ENCODE measurements at places on chromosomes 13 and 19.
A peak's percentile ranks its signal among the peaks of the same experiment; 100 is the strongest.

GRCh38 chr19:35861640-35862160, 5.0 kb downstream of the KIRREL2 start:
- no peak for DNase-seq

GRCh38 chr13:60355056-60355455, 42.0 kb upstream of the TDRD3 start:
- no peak for DNase-seq

- DNase-seq = peak; percentile 42
Observed at GRCh38 chr13:75416327-75417011, 65.5 kb downstream of the TBC1D4 start.

- no peak for DNase-seq
Observed at GRCh38 chr13:92668157-92668556, 558.5 kb upstream of the GPC6 start.

GRCh38 chr13:39263033-39263432, 224.8 kb downstream of the NHLRC3 start:
- DNase-seq = peak; percentile 67

GRCh38 chr19:39430675-39431593, 4.8 kb downstream of the RPS16 start:
- DNase-seq = peak; percentile 81

GRCh38 chr19:33420821-33421220, 47.3 kb downstream of the CEBPG start:
- DNase-seq = no peak

DNA sequence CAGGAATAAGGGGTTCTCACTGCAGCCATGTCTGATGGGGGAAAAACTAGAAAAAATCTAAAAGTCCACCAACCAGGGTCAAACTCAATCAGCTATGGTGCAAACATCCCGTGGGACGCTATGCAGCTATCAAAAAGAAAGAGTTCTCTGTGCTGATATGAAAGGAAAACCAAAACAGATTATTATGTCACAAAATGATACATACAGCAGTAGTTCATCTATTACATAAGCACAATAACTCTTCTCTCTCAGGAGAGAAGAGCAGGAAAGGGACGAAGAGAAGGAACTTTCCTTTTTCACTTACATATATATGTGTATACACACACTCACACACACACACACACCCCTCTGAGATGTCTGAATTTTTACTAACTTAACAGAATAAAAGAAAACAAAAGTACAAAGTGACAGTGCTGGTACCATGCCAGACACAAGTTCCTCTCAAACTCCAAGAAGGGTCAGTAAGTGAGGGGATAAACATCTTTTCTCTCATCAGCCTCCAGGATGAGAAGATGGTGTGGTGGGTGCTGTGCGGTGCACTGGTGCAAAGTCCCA, 2.9 kb upstream of the FKRP start:
- no peak for DNase-seq

GRCh38 chr19:56848166-56848565, 7.6 kb upstream of the PEG3 start:
- no peak for DNase-seq

- no peak for DNase-seq
Observed at GRCh38 chr13:112465251-112466131, 89.3 kb downstream of the SPACA7 start.

- peak; percentile 36 for DNase-seq
Observed at GRCh38 chr19:34428549-34429285, 536 bp downstream of the UBA2 start.

DNA sequence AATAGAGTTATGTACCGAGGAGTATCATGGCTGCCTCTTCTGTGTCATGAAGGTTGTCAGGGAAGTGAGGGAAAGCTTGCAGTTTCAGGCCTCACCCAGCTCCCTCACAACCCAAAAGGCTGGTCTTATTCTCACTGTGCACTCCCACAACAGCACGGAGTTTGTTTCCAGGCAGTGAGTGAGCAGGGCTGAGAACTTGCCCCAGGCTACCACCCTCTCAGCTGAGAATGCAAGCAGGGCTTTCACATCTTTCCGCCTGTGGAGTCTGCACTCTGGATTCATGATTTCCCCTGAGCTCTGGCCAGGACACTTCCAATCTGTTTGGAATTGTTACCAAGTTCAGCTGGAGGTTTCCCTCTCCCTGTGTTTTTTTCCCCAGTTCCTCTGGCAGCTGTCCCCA, 2284.7 kb upstream of the PCDH20 start:
- DNase-seq = peak; percentile 15

DNA sequence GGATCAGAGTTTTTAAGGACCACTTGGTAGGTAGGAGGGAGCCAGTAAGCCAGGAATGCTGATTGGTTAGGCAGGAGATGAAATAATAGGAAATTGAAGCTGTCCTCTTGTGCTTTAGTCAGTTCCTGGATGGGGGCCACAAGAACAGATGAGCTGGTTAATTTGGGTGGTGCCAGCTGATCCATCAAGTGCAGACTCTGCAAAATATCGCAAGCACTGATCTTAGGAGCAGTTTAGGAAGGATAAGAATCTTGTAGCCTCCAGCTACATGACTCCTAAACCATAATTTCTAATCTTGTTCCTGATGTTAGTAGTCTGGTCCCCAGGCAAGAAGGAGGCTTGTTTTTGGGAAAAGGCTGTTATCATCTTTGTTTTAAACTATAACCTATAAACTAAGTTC, 117.9 kb upstream of the GPR12 start:
- no peak for DNase-seq

- no peak for DNase-seq
Observed at GRCh38 chr13:47303626-47304025, 406.8 kb upstream of the HTR2A start.

- no peak for DNase-seq
Observed at GRCh38 chr19:6963937-6964336, 57.3 kb downstream of the MBD3L2B start.

- DNase-seq = no peak
Observed at GRCh38 chr13:63190219-63190618, 1774.6 kb upstream of the PCDH20 start.

GRCh38 chr13:91401920-91402319, 3.5 kb downstream of the GPC5 start:
- no peak for DNase-seq

- no peak for DNase-seq
Observed at GRCh38 chr13:93173654-93174053, 53.0 kb upstream of the GPC6 start.

- DNase-seq = no peak
Observed at GRCh38 chr13:110103534-110103933, 203.4 kb downstream of the COL4A1 start.

DNA sequence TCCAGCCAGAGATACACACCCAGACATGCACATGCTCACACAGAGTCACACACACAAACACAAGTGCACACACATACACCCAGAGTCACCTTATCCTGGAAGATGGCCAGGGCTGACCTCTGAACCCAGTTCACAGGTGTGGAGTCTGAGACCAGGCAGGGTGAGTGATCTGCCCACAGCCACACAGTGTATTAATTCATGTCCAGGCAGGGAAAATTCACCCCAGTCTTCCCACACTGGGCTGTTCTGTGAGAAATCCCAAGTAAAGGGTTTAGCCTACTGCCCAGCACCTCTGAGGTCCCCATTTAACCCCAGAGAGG, 2.0 kb downstream of the POU2F2 start:
- no peak for DNase-seq

- DNase-seq = no peak
Observed at GRCh38 chr13:30796132-30796572, 60.8 kb downstream of the ALOX5AP start.

DNA sequence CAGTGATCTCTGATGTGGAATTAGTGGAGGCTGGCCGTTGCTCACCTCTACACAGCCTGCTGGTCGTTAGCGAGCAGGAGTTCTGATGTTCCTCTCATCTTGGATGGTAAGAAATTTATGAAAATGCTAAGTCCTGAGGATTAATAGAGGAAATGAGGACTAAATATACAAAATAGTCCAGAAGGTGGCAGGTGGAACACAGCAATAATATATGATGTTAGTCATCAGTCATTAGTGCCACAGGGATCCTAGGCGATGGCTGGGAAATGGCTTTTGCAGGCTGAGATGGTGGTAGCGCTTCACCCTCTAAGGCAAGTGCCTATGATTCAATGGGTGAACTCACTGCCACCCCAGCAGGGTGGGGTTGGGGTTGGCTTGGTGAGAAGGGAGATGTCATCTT, 338.6 kb upstream of the TMTC4 start:
- no peak for DNase-seq

DNA sequence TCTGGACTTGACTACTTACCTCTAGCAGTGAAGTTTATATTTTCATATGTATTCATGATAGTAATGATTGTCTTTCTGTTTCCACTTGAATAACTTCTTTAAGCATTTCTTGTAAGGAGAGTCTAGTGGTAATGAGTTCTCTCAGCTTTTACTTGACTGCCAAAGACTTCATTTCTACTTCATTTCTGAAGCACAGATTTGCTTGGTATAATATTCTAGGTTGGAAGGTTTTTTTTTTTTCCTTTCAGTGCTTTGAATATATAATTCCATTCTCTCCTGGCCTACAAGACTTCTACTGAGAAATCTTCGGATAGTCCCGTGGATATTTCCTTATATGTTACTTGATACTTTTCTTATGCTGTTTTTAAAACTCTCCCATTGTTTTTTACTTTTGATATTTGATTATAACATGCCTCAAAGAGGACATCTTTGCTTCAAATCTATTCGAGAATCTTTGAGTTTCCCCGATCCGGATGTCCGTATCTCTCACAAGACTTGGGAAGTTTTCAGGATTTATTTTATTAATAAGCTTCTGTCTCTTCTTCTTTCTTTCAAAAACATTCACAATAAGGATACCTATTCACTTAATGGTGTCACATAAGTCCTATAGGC, 1560.0 kb downstream of the PCDH9 start:
- no peak for DNase-seq

GRCh38 chr19:11580116-11580515, 2.7 kb upstream of the ACP5 start:
- no peak for DNase-seq

DNA sequence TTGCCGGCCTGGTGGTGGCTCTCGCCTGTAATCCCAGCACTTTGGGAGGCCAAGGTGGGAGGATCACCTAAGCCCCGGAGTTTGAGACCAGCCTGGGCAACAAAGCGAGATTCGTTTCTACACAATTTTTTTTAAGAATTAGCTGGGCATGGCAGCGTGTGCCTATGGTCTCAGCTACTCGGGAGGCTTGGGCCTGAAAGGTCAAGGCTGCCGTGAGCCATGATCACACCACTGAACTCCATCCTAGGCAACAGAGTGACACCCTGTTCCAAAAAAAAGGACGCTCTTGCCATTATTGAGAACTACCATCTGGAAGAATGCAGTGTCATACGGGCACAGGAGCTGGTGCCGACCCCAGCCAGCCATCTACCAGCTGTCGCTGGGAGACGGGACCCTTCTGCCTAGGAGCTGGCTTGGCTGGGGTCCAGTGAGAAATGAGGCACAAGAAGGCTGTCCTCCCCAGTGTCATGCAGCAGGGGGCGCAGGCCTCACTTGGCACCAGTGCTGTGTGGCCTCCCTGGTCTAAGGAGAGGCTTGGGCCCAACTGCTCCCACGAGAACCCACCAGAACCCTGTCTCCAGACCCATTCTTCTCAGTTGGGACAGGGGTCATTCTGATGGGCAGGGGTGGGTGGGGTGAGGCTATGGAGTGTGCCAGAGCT, 12.2 kb upstream of the RELB start:
- peak; percentile 66 for DNase-seq

GRCh38 chr19:1070576-1070930, 3.6 kb downstream of the ARHGAP45 start:
- DNase-seq = peak; percentile 57

GRCh38 chr19:13557756-13558398, 51.6 kb upstream of the CACNA1A start:
- DNase-seq = peak; percentile 31

- DNase-seq = no peak
Observed at GRCh38 chr13:110067355-110068175, 239.4 kb downstream of the COL4A1 start.

DNA sequence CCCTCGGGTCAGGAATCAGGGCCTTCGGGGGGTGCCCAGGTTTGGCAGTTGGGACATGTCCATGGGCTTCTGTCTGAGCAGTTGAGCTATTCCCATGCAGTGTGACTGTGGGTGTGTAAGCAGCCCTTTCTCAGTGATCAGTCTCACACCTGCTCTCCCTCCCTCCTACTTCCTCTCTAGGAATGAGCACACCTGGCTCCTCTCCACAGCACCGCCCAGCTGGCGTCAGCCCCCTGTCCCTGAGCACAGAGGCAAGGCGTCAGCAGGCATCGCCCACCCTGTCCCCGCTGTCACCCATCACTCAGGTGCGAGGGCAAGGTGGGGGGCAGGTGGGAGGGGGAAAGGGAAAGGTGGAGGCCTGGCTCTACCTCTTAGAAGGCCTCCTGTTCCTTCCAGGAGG, 25.9 kb downstream of the COMP start:
- DNase-seq = no peak

- no peak for DNase-seq
Observed at GRCh38 chr13:111554539-111555267, 234.3 kb downstream of the TEX29 start.

GRCh38 chr19:35689836-35690235, 14.5 kb upstream of the ZBTB32 start:
- no peak for DNase-seq

DNA sequence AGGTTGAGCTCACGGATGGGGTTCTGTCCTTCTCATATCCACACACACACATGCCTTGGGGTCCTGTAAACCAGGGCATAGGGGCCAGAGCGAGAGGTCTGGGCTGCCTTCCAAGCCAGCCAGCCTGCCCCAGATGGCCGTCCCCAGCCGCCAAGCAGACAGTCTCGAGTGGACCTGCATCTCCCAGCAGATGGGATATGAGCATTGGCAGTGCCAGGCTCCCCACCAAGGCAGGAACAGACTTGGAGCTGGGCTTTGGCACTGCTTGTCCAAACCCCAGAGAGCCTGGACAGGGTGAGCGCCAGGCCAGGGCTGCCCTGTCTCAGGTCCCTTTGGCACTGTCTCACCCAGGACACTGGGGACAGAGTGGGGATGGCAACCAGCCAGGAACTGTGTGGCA, 130.4 kb downstream of the DPF1 start:
- DNase-seq = no peak

DNA sequence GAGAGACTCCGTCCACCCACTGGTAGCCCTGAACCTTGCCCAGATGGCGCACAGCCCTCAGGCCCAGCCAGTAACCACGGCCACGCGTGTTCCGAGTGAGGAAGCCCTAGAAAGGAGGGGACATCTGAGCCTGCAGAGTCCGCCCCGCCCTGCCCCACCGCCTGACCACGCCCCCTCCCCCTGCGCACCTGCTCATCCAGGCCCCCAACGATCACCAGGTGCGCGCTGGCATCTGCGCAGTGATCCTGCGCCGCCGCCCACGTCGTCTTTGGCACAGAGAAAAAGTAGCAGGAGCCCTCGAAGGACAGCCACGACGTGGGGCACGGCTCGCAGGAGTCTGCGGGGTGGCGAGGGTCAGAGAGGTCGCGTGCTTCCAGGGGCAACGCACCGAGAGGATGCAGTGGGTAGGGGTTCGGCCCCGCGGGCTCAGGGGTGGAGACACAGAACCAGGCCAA, 2.1 kb downstream of the CLEC4G start:
- DNase-seq = no peak

DNA sequence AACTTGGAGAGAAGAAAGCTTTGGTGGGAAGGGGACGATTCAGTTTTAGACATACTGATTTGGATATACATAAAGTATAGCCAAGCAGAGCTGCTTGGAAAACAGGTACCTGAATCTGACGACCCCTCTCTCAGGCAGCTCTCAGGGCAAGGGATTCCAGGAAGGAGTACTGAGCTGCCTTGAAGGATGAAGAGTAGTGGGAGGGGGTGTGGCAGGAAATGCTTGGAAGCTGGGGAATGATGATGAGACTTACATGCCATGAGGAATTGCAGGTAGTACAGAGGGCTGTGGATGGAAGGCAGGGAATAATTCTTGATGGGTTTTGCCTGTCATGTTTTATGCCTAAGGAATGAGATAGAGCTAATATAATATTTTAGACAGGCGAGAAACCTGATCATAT, 38.7 kb downstream of the HTR2A start:
- DNase-seq = peak; percentile 49

GRCh38 chr19:5951338-5951861, 26.5 kb downstream of the RANBP3 start:
- DNase-seq = peak; percentile 49
